IMR-90 (cell line): ENCODE measurements at places on chromosomes 3 and 15. TPM values are rescaled to one million over a fixed set of nuclear protein-coding genes. Genes with fewer than 3 reads are reported as not detected.

FETUB gene
- not detected in 2 replicates for total RNA-seq

SAMD7 gene
- total RNA-seq = not detected in 2 replicates

P2RY14 gene
- total RNA-seq = not detected in 2 replicates

LRRC31 gene
- not detected in 2 replicates for total RNA-seq

SMAD6 gene
- 3.6 and 4.8 TPM in 2 replicates for total RNA-seq
